Stimulated activated CD4-positive, alpha-beta T cell treated with anti-CD3 and anti-CD28 coated beads, Interleukin-15, amount 100 ng/mL, for 1 hour (primary cell): ENCODE measurements at places on chromosomes 12 and 14.
A peak's percentile ranks its signal among the peaks of the same experiment; 100 is the strongest.

- no peak for DNase-seq
Observed at GRCh38 chr14:63510538-63510937, 32.6 kb downstream of the PPP2R5E start.

GRCh38 chr14:102902523-102903247 is 19.8 kb upstream of the AMN start:
- DNase-seq: no peak

DNA sequence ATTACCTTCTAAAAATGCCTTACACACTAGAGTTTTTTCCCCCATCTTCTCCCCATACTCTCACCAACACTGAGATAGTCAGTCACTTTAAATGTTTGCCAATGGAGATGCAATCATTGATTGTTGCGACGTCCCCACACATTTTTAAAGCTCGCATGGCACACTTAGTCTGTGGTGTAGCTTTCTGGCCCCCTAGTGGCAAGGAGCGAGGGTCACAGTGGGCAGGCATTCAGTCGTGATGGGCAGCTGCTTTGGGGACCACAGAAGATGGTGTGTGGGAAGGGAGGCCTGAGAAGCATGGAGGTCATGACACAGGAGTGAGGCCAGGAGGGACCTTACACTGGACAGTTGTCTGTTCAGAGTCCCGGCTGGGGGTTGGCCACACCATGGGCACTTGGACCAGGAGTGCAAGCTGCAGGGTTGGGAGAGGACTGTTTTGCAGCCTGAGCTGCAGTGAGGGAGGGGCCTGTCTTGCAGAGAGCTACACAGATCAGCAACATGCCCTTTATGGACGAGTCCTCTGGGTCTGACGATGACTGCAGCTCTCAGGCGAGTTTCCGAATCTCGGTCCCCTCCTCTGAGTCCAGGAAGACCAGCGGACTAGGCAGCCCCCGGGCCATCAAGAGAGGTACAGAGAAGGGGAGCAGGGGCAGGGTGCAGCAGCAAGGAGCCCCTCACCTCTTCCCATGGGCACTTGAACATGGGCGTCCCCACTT is 28.6 kb downstream of the PIGH start:
- peak; percentile 40 for DNase-seq

- no peak for DNase-seq
Observed at GRCh38 chr12:94046626-94047410, 101.6 kb upstream of the PLXNC1 start.

DNA sequence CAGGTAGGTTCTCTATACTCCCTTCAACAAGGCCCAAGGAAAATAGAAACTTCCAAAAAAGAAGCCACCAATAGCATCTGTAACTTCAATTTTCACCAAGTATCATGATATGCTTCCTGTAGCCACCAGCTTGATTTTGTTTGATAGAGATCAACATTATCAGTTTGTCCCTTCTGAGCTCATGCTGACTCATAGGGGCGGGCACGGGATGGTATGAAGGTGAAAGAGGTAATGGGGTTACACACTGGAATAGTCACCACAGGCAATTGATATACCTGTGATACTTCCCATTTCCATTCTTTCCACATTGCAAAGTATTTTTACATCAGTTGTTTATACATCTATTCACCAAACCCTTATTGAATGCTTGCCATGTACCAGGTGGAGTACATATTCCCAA is 134.1 kb downstream of the KCNA5 start:
- DNase-seq: no peak

DNA sequence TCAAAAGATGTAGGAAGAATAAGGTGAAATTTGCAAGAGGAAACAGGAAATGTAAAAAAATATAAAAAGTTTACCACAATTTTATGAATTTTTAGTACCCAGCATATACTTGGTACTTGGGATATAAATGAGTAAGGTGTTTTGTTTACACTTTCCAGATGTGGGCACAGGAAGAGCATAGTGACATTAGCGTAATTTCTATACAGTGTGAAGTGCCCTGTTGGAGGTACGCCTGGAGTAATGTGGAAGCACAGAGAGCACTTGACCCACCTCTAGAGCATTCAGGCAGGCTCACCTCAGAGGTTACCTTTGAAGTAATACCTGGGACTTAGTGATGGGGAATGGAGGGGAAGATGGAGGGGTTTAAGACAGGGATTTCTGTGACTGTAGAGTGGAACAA is 89.5 kb downstream of the AEBP2 start:
- DNase-seq: no peak

DNA sequence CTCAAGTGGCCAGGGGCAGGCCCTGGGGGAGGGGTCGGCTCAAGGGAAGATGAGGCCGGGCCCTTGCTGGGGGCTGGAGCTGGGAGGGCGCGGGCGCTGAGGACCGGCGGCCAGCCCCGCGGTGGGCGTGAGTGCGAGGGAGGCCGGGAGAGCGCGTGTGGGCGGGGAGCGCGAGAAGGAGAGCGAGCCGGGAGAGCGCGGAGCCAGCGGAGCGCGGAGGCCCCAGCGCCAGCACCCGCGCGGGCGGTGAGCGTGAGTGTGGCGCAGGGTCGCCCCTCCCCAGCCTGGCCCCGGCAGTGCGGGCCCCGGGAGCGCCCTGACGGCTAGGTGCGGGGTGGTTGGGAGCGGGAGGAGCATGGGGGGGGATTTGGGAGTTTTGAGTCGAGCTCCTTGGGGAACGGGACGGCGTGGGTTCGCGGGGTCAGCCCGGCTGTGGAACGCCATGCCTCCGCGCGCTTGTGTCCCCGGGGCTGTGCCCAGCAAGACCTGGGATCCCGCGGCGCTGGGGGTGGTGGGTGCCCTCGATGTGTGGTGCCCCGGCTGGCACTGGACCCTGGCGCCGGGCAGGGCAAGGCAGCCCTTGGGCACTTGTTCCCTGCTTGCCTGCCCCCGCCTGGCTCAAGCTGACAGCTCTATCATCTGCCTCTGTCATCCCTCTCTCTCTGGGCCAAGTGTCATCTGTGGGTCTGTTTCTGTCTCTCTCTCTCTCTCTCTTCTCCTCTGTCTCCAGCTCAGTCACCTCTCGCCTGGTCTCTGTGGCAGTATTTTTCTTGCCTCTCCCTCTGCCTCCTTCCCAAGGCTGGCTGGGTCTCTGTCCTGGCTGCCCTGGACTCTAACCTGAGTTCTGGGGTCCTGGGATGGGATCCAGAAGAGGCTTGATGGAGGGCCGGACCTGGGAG is at the start of gene LBHD2:
Gene LBHD2 (plus strand): TSS at position 190 of the 899 bp plus-strand sequence. CDS start 1,803 bp downstream, outside the sequence.
- no peak for DNase-seq

DNA sequence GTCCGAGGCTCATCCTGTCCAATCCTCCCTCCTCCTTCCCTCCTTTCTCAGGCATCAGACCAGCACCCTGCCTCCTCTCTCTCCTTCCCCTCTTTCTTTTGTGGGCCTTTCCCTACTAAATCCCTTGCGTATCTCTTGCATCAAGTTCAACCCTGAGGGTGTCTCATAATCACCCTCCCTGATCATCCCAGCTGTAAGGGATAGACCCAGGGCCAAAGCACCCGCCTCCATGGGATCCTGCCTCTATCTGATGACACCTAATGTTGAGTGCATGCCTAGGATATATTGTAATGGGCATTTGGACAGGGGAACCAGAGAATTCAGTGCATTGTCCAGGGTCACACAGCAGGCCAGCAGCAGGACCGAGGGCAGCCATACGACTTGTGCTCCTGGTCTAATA is 84.9 kb downstream of the PHETA1 start:
- DNase-seq: no peak

- no peak for DNase-seq
Observed at GRCh38 chr12:124157406-124157805, 137.5 kb upstream of the RFLNA start.

GRCh38 chr12:33670284-33670683 is 230.7 kb upstream of the SYT10 start:
- no peak for DNase-seq

GRCh38 chr12:4054630-4055029 is 181.4 kb upstream of the PARP11 start:
- no peak for DNase-seq

GRCh38 chr14:86739761-86740160 is 1209.8 kb downstream of the FLRT2 start:
- no peak for DNase-seq

DNA sequence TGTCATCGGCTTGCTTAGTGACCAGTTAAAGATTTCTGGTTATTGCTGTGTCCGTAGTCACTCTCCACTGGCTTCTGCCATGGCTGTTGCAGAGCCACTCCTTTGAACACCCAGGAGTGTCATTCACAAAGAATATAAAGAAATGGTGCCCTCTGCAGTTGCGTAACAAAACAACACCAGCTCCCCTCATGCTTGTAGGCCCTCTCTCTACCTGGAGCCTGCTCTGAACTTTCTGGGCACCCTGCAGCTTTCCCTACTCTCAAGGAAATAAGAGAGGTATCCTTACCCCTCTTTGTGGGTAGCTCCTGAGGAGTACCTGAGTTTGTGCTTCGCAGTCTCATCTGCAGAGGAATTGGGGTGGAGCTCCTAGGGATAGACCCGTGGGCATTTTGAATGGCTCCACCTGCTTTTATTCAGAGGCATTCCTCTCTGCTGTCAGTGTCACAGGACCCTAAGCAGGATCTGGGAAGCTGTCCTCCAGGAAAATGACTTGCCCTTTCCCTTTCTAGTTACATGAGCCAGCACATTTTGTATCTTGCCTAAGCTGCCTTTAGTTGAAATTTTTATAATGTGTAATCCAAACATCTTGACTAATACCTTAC is 97.2 kb upstream of the TMEM260 start:
- DNase-seq: no peak

DNA sequence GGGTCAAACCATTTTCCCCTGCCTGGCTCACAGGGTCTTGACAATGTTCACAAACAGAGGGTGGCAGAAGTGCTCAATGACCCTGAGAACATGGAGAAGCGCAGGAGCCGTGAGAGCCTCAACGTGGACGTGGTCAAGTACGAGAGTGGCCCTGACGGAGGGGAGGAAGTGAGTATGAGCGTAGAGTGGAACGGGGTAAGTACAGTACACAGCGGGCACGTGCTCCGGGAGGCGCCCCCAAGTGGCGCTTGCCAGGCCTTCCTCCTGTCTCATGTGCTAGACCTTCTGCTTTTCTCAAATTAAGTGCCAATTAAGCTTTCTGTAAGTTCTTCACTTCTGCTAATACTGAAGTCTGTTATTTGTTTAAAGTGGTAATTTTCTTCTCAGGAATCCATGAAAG is 35.9 kb downstream of the XRCC3 start:
- peak; percentile 31 for DNase-seq

DNA sequence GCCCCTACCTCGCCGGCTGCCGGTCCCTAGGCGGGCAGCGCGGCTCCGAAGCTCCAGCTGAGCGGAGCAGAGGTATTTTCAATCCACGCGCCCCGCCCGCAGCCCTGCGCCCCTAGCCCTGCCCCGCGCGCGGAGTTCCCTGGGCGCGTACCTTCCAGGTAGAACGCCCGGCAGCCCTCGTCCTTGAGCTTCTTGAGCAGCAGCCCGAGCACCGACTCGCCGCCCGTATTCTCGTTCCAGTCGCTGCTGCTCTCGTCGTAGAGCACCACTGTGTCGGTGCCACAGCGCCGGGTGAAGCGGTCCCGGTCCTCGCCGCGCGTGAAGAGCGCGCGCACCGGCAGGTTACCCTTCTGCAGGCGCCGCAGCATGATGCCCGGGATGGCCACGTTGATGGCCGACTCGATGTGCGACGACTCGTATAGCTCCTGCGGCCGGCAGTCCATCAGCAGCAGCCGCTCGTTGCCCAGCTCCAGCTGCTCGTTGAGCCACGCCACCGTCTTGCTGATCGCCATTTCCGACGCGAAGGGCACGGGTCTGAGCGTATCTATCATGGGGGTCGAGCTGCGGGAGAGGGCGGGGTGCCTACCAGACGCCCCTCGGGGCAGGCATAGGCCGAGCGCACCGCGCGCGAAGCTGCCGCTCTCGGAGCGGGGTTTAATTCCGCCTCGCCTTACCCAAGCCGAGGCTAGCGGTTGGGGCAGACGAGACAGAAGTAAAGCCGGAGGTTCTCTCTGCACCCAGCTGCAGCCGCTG is 636 bp downstream of the DUSP6 start:
- DNase-seq: no peak

DNA sequence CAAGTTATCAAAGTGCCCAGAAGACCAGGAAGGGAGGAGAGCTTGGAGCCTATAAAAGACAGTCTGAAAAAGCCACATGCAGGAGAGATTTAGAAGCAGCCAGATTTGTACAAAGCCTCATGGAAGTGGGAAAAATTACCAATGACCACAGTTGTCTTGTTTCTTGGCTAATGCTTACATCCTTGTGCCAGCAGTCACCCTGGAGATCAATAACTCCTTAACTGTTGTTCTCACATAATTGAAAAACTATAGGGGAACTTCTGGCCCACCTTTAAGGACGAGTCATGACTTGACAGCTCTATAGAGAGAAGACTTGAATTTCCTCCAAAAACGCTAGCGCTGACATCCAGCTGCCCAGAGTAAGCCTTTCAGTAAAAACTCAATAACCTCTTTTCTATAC is 313.1 kb downstream of the GALC start:
- DNase-seq: no peak

- DNase-seq: no peak
Observed at GRCh38 chr12:122072031-122072970, 6.3 kb upstream of the MLXIP start.

GRCh38 chr12:27460471-27460978 is 14.0 kb downstream of the SMCO2 start:
- peak; percentile 6 for DNase-seq
